ENCODE measurements at places on chromosomes 7 and 10.

DNA sequence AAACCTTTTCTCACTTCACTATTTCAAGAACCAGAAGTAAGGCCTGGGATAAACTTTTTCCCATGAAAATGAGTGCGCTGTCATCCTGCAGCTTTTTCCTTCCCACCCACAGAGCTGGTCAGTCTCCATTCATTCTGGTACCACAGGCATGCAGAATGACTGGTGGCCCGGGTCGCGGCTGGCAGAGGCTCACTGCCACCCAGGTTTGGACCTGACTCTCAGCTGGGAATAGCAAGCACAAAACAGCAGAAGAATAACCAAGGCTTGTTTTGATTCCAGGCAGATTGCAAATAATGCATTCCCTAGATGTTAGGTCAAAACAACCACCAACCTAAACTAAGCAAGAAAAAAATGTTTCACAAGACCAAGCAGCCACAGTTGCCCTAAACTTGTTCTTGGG is 190.5 kb upstream of the NRP1 start:
- no peak for DNase-seq

DNA sequence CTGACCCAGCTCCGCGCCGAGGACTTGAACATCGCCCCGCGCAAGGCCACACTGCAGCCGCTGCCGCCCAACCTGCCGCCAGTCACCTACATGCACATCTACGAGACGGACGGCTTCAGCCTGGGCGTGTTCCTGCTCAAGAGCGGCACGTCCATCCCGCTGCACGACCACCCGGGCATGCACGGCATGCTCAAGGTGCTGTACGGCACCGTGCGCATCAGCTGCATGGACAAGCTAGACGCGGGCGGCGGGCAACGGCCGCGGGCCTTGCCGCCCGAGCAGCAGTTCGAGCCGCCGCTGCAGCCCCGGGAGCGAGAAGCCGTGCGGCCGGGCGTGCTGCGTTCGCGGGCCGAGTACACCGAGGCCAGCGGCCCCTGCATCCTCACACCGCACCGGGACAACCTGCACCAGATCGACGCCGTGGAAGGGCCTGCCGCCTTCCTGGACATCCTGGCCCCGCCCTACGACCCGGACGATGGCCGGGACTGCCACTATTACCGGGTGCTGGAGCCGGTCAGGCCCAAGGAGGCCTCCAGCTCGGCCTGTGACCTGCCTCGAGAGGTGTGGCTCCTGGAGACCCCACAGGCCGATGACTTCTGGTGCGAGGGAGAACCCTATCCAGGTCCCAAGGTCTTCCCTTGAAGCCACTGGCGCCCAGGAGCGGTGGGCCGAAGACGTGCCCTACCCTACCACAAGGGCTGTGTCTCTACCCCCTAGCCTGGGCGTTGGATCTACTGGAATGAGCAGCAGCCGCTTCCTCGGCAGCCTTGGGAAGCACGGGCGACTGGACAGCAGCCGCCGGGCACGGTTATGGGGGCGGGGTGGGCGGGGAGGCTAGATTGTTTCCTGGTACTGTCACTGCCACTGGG is 945 bp downstream of the ADO start:
- DNase-seq: peak; percentile 73

DNA sequence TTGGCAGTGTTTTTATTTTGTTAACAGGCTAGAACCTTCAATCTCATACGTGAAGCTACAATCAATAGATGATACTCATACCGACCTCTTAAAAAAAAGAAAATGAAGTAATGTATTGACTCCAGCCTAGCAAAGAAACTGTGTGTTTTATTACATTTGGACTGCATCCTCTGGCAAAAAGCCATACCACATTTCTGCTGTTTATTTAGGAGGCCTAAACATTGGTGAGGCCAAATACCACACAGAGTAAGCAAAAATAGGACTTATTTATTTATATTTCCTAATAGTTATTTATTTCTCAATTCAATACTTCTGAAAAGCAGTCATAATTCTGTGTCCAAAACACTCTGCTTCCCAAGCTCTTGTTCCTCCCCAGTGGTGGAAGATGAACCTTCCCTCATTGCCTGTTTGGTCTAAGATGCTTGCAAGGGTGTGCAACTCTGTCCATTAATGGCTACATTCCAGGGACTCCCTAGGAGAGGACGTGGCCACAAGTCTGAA is 398.8 kb upstream of the KLF6 start:
- no peak for DNase-seq

GRCh38 chr10:62270020-62270419 is 1.4 kb upstream of the RTKN2 start:
- DNase-seq: no peak

DNA sequence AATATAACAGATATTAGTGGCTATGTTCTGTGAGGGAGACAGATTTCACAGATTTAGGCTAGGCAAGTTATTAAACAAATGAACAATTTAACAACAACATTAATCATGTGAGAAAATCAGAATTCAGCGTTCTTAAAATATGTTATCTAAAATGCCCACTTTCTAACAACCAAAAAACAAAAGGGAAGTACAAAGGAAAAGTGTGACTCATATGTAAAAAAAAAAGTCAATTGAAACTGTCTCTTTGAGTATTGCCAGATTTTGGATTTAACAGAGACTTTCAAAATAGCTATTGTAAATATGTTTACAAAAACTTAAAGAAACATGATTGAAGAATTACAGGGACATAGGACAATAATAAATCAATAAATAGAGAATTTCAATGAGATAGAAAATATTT is 34.8 kb upstream of the ARHGAP22 start:
- DNase-seq: no peak

DNA sequence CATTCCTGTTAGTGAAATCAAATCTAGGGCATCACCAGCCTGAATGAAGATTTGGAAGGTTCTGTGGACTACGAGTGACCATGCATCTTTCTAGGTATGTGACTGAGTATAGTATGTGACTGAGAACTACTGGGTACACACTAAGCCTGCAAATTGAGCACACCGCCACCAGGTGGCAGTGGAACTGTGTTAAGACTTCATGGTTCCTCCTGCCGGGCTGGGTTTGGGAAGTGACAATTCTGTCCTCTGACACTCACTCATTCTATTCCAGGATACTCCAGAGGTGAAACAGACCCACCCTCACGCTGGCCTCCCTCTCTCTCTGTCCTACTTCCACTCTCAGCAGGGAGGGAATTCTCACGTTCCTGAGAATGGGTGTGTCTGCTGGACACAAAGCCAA is 84.0 kb upstream of the TMEM248 start:
- DNase-seq: peak; percentile 72

GRCh38 chr7:5036446-5036845 is 9.2 kb upstream of the RBAK start:
- DNase-seq: no peak

DNA sequence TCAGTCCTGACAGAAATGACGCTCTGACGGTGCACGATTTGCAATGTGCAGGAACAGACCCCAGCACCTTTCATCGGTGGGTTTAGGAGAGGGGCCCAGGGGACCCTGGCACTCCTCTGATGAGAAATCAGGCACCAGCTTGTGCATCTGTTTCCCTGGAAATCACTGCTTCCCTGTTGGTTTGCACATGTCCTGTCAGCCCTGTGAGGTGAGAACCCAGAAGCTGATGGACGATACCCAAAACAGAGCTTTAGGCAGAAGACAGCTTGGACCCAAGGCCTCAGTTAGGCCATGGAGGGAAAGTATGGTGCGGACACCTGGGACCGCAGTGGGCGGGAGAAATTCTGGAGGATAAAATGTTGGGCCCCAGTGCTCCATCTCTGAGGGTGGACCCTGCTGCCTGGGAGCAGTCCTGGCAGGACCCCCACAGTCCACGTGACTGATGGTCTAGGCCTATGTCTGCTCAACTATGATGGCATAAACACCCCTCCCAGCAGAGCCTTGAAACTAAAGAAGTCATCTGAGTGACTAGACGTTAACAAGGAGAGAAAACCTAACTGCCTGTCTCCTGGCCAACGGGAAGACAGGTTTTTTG is 242.8 kb downstream of the PTPRN2 start:
- DNase-seq: no peak

DNA sequence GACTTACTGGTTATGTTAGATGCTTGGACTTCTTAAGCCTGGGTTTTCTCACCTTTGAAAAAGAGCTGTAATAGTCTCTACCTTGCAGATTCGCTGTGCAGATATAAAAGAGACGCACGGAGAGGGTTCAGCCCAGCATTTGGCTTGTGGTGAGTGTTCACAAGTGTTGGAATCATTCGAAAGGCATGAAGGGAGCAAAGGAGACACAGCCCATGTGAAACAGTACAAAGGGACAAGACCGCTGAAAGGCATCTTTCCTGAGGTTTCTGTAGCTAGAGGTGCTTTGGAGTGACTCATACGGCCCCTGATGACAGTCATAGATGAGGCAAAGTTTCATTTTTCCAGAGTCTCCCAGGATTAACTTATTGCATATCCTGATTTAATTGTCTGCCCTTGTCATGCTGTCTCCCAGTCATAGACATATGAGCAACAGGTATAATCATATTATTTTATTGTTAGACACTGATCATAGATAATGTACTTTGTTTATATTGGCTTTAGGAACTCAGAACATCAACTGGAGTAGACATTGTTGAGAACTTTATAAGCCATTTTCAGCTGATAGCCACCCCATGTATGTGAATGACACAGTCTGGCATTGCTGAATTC is 171.1 kb downstream of the ADRA2A start:
- no peak for DNase-seq

- DNase-seq: no peak
These were observed 125.2 kb downstream of the MAD1L1 start for GRCh38 chr7:2107386-2108070.

DNA sequence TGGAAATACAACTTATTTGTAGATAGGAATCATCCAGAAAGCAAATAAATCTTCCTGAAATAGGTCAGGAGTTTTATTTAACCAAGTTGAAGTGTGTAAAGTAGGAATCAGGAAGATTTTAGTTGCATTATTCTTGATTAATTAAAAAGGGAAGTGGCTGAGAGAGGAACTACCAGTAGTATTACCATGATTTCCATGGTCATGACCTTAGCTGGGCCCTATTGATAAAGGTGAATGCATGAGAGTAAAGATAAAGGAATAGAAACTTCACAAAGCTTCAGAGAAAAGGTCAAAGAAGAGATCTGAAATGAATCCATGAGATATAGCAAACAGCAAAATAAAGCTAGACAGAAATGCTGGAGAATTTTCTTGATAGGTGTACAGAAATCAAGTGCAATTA is 46.2 kb upstream of the DLX6 start:
- no peak for DNase-seq

- peak; percentile 88 for DNase-seq
These were observed 128.6 kb downstream of the APBB1IP start for GRCh38 chr10:26566525-26567350.

- no peak for DNase-seq
These were observed 21.0 kb downstream of the DOCK4 start for GRCh38 chr7:112185005-112185834.

DNA sequence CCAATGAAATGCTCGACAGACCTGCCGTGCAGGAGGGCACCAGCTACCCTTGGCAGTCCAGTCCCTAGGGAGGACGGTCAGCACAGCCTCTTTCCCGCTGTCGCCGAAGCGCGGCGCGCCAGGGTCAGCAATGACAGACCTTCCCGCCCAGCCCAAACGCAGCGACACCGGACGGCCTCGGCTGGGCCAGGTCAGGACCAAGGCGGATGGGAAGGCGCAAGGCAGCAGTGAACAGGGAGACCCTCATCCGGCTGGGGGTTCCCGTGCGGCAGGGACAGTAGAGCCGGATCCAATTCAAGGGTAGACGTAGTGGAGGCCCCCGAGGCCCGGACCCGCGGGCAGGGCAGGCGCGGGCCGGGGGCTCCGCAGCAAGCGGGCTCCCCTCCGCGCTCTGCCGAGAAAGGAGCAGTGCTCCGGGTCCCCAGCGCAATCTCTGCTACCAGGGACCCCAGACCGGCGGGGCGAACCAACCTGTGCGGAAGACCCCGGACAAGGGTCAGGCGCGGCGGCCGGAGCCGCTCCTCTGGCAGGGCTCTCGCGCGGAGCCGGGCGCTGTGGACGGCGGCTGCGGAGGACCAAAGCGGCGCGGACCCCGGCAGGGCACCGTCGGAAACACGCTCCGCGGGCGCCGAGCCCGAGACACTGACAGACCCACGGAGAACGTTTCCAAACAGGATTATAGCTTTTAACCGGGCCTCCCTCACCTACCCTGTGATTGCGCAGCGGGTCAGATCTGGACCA is at the start of gene SEC31B:
TSS of gene SEC31B (minus strand) at position 551 of the 741 bp plus-strand sequence. CDS start 2,909 bp downstream, outside the sequence.
- DNase-seq: peak; percentile 85

DNA sequence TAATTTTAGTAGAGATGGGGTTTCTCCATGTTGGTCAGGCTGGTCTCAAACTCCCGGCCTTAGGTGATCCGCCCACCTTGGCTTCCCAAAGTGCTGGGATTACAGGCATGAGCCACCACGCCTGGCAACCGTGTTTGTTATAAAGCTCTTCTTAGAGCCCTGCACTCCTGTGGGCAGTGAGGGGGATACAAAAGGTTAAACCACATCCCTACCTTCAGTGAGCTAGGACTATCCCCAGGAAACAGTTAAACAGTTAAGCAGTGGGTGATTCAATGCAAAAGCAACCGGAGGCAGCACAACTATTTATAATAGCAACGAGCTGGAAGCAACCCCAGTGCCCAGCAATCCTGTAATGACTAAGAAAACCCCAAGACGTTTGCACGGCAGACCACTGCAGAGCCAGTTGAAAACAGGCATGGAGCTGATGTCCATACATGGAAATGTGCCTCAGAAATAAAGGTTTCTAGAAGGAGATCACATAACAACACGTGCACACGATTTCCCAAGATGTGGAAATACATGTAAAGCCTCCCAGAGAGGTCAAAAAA is 107.2 kb upstream of the LYZL2 start:
- no peak for DNase-seq

DNA sequence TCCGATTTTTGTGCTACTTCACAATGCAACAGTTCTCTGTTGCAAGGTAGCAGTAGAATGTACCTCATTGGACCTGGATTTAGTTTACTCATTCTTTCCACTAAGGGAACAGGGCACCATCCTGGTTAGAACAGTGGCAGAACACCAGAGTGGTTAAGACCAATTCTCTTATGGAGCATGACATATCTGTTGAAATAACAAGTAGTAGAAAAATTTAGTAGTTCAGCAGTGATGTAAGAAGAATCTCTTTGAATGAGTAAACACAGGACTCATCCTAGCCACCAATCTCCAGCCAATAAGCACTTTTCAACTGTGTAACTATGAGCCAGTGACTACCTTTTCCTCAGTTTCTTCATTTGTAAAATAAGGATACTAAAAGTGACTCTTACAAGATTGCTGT is 2.4 kb downstream of the ANKRD22 start:
- no peak for DNase-seq

GRCh38 chr10:110815354-110816004 is 56.2 kb upstream of the PDCD4 start:
- no peak for DNase-seq

- DNase-seq: peak; percentile 51
These were observed 210.9 kb downstream of the DGKB start for GRCh38 chr7:14691597-14692203.
